ENCODE measurements at places on chromosomes 7 and 10. TPM values are rescaled to one million over a fixed set of nuclear protein-coding genes. Genes with fewer than 3 reads are reported as not detected.

DNA sequence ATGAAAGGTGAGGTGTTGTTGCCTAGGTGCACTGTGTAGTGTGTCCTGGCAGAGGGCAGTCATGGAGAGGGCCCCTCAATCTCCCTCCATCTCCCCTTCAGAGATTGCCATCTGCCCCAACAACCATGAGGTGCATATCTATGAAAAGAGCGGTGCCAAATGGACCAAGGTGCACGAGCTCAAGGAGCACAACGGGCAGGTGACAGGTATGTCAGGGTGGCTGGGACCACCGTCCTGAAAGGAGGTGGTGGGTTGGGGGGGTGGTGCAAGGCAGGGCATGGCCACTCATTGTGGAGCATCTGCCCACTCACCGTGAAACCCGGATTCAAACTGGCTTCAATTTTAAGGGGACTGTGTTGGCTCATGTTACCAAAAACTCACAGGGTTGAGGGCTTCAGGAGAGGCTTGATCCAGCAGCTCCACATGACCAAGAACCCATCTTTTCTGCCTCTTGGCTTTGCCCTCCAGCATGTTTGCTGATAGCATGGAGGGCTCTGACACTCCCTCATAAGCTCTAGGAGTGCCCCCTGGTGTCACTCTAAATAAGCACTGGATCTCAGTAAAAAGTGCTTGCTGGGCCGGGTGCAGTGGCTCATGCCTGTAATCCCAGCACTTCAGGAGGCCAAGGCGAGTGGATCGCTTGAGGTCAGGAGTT, 12.2 kb downstream of the ARPC1B start:
- no peak for DNase-seq

DNA sequence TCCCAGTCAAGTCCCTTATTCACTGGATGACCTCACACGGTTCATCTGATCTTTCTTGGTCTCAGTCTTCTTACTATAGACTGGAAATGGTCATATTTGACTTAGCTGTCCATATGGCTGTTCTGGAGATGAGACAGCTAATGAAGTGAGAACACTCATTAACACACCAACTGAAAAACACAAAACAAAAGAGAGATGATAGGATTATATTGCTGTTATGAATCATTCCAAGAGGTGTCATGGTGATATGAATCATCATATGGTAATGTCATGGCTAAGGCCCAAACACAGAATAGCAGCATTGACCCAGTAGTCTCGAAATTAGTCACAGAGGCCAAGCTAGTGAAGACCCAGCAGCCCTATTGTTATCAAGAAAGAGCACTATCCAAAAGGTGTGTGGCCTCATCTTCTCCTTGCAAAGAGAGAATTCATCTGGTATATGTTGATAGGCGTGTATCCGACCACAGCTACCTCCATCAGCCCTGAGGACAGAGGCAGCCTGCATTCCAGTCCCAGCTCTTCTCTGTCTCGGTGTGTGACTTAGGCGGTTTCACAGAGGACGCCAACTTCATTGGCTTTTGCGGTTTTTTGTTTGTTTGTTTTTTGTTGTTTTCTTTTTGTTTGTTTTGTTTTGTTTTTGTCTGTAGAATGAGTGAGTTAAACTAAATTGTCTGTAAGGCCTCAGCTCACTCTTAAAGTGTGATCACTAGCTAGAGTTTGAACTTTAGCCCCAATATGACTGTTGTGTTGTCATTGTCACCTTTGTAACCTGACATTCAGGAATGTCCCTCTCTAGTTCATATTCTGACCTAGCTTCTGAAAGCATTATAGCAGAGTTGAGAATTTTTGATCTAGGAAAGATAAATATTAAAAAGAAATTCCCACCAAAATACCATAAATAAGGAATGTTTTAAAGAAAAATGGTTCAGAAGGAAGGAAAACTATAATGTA, 97.4 kb upstream of the PDCD4 start:
- no peak for DNase-seq

DNA sequence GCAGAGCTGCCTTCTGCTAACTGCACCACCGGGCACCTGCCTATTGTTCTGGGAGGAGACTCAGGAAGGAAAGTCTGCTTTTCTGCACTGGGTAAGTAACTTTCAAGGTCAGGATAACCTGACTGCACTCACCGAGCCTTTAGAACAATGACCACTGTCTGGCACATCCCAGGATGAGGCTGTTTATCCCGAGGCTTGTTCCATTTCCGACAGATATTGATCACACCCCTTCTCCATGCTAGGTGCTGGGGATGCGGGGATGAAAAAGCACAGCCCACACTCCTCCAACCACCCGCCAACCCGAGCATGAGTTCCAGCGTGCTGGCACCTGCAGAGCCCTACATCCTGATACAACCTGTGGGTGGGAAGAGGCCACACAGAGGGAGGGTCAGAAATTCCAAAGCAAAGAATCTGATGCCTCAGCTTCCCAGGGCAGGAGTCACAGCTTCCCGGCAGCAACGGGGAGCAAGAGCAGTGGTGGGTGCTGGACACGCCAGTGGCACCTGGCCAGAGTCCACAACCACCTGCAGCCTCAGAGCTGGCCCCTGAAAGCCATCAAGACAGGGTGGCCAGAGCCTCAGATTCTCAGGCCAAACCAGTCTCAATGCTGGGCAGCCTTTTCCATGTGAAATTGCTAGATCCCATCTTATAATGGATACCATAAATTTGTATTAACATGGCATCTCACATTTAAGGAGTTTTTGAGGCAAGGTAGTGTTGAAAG, 34.9 kb upstream of the CNPY1 start:
- peak; percentile 9 for DNase-seq

DNA sequence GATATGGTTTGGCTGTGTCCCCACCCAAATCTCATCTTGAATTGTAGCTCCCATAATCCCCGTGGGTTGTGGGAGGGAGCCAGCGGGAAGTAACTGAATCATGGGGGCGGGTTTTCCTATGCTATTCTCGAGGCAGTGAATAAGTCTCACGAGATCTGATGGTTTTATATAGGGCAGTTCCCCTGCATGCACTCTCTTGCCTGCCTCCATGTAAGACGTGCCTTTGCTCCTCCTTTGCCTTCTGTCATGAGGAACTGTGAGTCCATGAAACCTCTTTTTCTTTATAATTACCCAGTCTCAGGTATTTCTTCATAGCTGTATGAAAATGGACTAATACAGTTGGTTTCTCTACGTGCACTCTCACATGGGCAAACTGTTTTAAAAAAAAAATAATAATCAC, 207.7 kb downstream of the SLC25A13 start:
- no peak for DNase-seq

GRCh38 chr7:265192-265997, 24.6 kb upstream of the FOXL3 start:
- peak; percentile 10 for DNase-seq

The NODAL gene
- not detected for total RNA-seq

- DNase-seq: peak; percentile 83
These were observed at the start of gene DLG5 for GRCh38 chr10:77926566-77927401. TSS of gene DLG5 (minus strand) at chr10:77926755. CDS start at chr10:77926520, 235 bp downstream.

DNA sequence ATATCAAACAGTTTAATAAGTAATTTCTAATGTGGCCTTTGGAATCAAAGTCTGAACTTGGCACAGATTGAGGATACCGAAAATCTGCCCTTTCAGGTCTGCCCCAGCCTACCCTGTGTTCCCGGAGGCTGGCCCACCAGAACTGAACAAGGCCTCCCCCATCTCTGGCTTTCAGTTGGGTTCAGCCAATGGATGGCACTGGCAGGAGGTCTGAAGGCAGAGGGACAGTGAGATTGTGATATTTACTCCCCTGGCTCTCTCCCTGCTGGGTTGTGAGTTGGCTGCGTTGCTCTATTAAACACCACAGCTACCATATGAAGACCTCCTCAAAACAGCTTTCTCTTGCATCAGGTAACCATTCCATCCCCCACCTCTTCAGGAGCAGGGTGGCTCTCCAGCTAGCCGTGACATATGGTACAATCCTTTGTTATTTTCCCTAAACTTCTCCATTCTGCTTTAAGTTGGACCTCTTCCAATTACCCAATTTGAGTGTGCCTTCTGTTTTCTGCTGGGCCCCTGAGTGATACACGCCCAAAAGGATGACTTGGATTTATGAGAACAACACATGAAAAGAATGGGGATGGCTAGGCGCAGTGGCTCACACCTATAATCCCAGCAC, 28.1 kb downstream of the DNMBP start:
- no peak for DNase-seq

The LLCFC1 gene
- total RNA-seq: not detected

The ACHE gene
- 0.40 TPM for total RNA-seq

DNA sequence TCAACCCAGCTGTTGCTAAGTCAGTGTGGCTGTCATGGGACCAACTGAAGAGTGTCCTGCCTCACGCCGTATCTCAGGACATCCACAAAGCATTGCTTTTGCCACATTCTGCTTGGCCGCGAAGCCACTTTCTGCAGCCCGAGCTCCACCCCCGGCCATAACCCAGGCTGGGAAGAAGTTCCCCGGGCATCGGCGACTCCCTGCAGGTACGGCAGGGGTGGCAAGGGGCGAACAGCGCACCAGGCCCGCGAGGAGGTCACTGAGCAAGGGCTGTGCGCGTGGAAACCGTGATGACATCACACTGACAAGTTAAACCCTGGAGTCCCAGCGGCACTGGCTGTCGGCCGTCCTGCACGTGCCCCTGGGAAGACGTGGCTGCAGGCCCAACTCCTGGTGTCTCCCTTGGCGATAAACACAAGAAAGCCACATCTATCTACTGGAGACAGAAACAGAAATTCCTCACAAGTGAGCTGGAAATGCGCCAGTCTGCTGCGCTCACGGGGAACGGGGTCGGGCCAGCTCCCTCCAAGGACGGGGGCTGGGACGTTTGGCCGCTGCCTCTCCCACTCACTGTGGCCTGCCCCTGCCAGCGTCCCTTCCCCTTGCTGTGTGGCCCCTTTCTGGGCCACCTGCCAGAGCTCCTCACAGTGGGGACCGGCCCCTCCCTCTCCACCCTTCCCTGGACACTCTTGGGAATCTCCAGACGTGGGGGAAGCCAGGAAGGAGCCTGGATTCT, 326.3 kb downstream of the DNAJB6 start:
- DNase-seq: no peak

The CLDN4 gene
- total RNA-seq: not detected

DNA sequence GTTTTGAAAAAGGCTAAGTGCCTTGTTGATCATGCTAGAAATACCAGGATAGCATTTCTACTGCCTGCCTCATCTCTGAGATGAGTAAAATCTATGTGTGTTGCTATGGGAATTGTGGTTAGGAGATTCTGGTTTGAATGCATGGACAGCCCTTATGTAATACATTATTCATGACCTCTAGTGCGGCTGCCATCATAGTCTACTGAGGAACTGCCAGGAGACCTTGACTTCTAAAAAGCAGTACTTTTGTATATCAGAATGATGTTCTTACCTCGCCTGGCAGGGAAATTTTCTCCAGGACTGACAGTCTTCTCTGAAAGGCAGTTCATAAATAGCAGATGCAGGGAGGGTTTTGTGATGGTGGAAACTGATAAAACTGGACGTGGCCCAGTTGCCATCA, 248.5 kb downstream of the NSUN6 start:
- DNase-seq: no peak

DNA sequence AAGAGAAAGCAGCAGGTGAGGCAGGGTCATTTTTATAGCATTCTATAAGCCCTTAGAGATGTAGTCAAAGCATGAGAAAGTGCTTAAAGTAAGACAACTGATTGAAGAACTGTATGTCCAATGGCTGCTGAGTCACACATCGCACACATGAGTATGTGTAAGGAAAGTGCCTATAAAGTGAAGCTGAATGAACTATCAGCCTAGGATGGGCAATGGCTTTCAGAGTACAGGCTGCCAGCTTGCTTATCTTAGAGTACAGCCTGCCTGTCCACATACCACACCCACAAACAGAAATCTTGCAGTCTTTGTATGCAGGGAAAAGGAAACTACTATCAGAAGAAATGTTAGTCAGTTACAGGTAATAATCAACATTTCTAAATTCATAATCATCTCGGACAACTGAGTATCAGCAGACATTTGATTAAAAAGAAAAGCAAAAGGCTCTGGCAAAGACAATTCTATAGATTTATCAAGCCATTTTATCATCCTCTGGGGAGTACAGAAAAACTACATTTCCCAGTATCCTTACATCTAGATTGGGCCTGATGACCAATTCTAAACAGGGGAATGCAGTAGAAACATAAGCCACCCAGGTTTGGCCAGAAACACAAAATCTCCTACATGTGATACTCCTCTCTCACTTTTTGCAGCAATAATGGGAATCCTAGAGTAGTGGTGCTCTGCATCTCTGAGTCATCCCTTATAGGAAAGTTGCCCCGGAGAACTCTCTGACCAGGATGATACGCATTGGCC, 16.2 kb upstream of the EPHB6 start:
- no peak for DNase-seq

GRCh38 chr7:3937605-3938004, 636.6 kb downstream of the SDK1 start:
- DNase-seq: no peak

The CCL24 gene
- total RNA-seq: 0.47 TPM

The NME8 gene
- not detected for total RNA-seq

The LBX1 gene
- not detected for total RNA-seq

- DNase-seq: no peak
These were observed 336.0 kb upstream of the PCDH15 start for GRCh38 chr10:55137063-55137462.

- no peak for DNase-seq
These were observed 29.0 kb downstream of the VPS41 start for GRCh38 chr7:38880035-38880434.

GRCh38 chr10:104028823-104029520, 56.7 kb downstream of the COL17A1 start:
- DNase-seq: no peak

The FRAT1 gene
- 6.8 TPM for total RNA-seq

GRCh38 chr10:31927884-31928548, 615 bp downstream of the ARHGAP12 start:
- peak; percentile 67 for DNase-seq

DNA sequence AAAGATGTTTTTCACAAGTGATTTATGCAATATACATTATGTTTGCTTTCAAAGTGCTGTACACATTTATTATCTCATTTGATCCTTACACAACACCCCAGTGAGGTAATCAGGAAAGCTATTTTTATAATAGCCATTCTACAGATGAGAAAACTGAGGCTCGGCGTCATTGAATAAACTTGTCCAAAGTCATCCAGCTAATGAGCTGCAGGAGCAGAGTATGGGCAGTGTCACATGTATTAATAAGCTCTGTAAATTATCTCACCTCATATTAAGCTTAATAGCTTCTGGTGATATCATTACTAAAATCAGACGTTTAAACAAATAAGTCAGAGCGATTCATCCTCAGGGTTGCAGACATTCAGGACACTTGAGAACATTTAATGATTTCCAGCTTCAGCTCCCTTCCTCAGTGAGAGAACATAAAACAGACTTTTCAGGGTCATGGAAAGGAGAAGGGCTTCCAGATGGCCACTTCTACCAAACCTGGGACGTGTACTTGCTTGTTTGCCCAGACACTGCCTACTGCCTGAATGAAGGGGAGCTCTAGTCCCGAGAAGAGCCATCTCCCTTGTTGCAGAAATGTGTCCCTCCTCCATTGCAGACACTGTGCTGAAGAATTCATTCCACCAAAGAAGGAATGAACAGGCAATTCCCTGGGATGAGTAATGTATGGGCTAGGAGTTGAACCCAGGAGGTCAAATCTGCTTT, 20.5 kb upstream of the FZD1 start:
- DNase-seq: no peak

The UCMA gene
- total RNA-seq: not detected

DNA sequence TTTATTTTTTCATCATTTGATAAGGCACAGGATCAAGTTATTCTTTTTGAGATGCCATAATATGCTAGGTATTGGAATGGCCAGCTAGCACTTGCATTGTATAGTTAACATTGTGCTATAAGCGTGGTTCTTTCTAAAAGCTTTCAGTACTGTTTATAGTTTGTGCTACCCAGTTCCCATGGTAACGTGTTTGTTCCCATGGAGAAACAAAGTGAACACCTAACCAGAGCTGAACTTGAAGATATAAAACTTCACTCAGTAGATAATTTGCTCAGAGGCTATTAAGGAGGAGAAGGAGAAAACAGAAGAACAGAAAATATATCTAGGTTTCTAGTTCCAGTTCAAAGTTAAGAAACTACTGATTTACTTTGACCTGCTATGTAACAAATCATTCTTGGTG, 23.6 kb upstream of the ITGB8 start:
- no peak for DNase-seq
